Muscle of leg (tissue), 16 donors: ENCODE measurements at places on chromosomes 5 and 9.

DNA sequence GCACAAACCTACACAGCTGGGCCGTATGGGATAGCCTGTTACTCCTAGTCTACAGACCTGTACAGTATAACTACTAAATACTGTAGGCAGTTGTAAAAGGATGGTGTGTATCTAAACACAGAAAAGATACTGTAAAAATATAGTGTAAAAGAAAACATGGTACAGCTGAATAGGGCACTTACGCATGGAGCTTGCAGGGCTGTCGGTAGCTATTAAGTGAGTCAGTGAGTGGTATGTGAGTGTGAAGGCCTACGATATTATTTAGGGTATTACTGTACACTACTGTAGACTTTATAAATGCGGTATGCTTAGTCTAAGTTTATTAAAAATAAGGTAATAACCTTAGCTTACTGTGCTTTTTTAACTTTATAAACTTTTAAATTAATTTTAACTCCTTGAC, 1.2 kb downstream of the ZCCHC9 start:
- DNase-seq = no peak

- no peak for DNase-seq
Measured at GRCh38 chr5:174692982-174693422, 31.4 kb upstream of the MSX2 start.

- peak; percentile 11 for DNase-seq
Measured at GRCh38 chr5:105807290-105807689, 1863.4 kb downstream of the EFNA5 start.

DNA sequence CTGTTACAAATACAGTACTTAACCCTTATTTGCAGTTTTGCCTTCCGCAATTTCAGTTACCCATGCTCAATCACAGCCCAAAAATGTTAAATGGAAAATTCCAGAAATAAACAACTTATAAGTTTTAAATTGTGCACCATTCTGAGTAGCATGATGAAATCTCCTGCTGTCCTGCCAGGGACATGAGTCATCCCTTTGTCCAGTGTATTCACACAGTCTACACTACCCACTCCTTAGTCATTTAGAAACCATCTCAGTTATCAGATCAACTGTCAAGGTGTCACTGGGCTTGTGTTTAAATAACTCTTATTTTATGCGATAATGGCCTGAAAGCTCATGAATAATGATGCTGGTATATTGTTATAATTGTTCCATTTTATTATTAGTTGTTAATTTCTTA, 95.8 kb downstream of the PLCXD3 start:
- DNase-seq = no peak

DNA sequence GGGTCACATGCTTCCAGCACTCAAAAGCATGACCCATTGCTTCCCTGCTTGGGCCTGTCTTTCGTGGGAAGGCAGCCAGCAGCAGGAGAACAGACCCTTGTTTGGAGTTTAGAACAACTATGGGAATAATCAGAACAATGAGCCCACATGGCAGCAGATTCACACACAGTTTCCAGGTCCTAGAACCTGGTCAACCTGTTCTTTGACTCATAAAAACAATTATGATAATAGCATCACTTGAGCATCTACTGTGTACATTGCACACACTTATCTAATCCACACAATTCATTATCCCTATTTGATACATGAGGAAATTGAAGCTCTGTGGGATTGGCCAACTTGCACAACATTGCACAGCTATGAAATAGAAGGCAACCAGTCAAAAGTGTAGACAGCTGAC, 41.7 kb downstream of the KLF4 start:
- no peak for DNase-seq

DNA sequence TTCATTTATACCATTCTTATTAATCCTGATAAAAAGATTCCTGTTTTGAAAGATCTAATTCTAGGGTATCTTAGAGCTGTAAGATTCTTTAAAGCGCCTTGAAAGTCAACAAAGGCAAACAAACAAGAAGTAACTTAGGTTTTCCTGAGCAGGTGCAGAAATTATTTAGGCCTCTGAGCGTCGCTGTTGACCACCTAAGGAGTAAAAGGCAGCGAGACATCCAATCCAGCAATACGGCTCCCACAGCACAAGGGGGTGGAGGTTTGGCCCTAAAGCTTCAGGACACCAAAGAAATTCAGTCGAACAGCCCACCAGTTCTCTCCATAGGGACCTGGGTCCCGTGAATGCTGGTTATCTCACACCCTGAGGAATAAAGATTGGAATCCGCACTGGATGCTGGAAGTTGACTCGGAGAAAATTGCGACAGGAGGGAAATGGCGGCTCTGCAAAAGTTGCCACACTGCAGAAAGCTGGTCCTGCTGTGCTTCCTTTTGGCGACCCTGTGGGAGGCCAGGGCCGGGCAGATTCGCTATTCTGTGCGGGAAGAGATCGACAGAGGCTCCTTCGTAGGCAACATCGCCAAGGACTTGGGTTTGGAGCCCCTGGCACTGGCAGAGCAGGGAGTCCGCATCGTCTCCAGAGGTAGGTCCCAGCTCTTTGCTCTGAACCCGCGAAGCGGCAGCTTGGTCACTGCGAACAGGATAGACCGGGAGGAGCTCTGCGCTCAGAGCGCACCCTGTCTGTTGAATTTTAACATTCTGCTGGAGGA, at the start of gene PCDHGA2:
PCDHGA2 (plus strand) TSS at position 223 of the 769 bp plus-strand sequence.
- peak; percentile 38 for DNase-seq

- DNase-seq = peak; percentile 59
Measured at GRCh38 chr9:111839387-111839786, 44.6 kb upstream of the SHOC1 start.

- DNase-seq = no peak
Measured at GRCh38 chr9:79134654-79135053, 437.1 kb upstream of the TLE4 start.

GRCh38 chr9:98326459-98327248, 71.2 kb upstream of the TBC1D2 start:
- no peak for DNase-seq

DNA sequence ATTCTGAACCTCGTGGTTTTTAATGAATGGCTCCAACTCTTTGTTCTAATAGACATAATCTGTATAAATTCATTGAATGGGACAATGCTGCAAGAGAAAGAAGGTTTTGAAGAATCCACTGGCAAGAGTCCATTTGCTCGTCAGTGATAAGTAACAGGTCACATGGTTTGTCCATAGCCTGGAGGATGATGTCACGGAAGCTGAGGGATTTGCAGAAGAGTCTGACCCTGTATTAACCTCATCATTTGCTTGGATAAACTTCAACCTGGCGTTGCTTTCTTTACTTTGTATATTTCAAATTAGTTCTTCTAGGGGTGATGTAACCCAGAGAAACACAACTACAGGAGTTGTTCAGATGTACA, 197.4 kb downstream of the GAS1 start:
- DNase-seq = peak; percentile 99

DNA sequence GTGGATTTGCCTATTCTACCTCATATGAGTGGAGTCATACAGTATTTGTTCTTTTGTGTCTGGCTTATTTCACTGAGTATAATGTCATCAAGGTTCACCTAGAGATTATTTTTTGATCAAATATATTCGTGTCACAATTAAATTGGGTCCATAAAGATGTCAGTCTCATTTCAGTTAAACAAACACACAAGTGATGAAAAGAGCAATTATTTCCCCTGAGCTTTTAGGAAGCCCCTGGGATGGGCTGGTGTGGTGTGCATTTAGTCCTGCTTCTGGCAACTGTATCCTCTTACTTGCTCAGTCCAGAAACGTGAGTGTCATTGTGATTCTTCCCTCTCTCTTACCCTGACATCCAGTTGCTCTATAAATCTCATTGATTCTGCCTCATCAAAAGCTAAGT, 52.8 kb upstream of the CARTPT start:
- no peak for DNase-seq

- no peak for DNase-seq
Measured at GRCh38 chr9:83413367-83413766, 124.8 kb downstream of the FRMD3 start.

DNA sequence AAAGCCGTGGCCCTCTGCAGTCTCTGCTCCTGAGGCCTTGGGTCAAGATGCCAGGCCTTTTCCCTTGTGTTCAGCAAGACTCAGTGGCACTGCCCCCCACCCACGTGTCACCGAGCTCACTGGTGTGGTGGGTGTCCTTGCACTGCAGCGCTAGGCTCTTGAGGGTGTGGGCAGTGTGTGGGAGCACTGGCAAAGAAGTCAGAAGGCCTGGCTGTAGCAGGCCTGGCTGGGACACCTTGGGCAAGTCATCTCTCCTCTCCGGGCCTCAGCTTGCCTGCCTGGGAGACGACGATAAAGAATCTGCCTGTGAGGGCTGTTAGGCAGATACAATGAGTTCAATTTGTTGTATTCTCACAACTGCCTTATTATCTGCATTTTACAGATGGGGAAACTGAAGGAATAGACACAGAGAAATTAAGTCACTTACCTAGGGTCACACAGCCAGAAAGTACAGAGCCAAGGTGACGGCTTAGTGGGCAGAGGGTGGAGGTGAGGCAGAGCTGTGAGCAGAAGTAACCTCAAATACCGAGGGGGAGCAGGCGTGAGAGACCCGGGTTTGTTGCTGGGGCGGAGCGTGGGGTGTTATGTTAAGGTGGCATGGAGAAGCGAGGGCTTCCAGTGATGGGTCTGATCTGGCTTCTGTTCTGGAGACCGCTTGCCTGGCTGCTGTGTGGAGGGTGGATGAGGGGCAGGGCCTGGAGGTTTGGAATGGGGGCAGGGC, 1.4 kb downstream of the TSPAN17 start:
- no peak for DNase-seq

DNA sequence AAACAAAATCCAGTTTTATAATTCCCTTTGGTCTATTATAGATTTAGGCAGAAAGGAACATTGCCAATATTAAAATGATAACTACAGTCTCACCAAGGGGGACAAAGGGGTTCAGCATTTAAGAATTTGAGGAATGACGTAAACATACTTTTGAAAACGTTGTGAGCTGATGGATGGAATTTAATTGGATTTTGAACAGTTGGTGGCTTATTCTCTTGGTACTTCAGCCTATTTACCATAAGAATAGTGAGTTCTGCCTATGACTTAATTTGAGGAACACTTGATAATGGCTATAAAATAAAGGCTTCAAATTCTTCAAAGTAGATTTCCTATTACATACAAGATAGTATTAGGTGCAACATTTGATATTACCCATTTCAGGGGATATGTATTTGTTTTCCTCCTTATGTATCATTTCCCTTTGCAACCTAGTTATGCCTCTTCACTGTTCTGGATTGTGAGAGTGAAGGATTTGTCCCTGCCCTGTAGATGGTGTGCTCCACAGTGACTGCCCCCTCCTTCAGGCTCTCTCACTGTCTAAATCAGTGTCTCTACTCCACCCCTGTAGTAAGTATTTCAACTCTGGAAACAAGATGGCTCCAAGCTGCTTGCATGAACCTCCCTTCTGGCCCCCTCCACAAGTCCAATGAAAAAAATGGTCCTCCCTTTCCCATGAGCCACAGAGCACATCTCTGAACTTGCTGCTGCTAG, 225.6 kb downstream of the ARHGEF28 start:
- DNase-seq = no peak

GRCh38 chr5:175478008-175478383, 364 bp upstream of the SFXN1 start:
- no peak for DNase-seq

DNA sequence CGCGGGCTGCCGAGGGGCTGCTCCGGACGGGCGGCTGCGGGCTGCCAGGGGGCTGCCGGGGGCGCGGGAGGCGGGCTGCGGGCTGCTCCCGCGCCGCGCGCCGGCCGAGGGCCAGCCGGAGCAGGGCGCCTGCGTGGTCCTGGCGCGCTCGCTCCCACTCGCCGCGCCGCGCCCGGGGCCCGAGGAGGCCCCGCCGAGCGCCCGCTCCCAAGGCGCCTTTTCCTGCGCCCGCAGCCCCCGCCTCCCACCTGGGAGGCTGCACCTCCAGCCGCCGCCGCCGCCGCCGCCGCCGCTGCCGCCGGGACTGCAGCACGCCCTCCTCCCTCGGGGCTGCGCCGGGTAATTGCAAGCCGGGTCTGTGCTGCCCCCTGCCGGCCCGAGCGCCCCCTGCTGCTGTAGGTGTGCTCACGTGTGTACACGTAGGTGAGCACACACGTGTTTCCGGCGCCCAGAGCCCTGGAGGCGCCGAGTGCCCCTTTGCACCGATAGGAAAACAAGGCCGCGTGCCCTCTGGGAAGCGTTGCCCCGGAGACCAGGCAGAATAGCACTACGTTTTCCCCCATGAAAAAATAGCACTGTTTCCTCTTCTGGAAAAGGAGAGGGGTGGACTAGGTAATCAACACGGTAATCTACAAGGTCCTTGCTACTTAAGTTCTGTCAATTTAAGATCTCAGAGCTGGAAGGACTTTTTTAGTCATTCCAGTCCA, at the start of gene EPB41L4B:
EPB41L4B (minus strand) TSS at position 318 of the 707 bp plus-strand sequence. CDS start 613 bp downstream, outside the sequence.
- DNase-seq = peak; percentile 86

- DNase-seq = no peak
Measured at GRCh38 chr9:3648722-3649246, 123.0 kb upstream of the RFX3 start.

DNA sequence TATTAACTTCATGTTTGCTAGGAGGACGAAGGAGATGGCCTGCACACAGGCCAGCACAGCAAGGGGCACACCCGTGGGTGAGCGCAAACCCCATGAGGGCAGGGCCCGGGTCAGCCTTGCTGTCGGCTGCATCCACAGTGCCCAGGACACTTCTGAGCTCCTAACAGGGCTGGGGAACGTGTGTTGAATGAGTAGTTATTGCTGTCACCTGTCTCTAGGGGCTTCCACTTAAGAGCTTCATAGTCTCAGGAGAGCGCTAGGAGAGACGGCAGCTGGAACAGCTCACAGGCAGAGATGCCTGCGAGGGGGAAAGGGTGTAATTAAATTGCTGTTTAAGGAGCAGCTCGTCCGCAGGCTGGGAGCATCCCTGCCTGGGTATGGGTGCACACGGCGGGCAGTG, 91.4 kb upstream of the NEURL1B start:
- no peak for DNase-seq

DNA sequence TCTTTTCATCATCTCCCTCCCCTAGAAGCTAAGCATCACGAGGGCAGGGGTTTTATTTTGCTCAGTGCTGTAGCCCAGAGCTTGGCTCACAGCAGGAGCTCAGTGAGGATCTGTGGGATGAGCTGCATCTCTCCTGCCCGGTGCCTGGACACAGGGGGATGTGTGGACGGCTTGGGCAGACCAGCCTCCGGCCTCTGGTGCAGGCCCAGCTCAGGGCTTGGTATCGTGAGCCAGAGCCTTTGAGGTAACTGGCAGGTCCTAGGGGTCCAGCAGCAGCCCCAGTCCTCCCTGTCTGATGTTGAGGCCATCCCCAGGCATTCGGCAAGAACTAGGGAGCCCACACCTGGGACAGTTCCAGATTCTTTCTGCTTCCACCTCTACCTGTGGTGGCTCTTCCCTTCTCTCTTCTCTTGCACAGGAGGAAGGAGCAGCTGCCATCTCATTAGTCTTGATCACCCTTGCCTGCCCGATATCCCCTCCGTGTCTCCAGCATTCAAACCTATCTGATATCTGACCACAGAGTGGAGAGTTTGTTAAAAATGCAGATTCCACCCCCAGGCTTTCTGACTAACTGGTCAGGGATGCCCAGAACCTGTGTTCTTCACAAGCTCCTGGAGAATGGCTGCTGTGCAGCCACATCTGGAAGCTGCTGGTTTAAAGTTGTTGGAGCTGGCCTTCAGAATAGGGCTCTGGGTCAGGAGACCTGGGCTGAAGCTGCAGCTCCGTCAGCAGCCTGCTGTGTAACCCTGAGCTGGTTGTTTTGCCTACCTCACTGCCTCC, 7.9 kb upstream of the SLC6A7 start:
- DNase-seq = no peak
